Adrenal gland (tissue), 19 donors: ENCODE measurements at places on chromosomes 2 and 18. TPM values are rescaled to one million over a fixed set of nuclear protein-coding genes. Genes with fewer than 3 reads are reported as not detected.

HOXD8 gene
- total RNA-seq: 37.2 TPM

TUBA3E gene
- not detected for total RNA-seq

SULT1C4 gene
- 1.4 TPM for total RNA-seq

DNAJC27 gene
- 5.9 TPM for total RNA-seq

SMPD4 gene
- total RNA-seq: 85.4 TPM

GAREM2 gene
- 2.5 TPM for total RNA-seq

LGALSL gene
- total RNA-seq: 79.5 TPM

FEV gene
- not detected for total RNA-seq

TSPYL6 gene
- total RNA-seq: not detected

BCS1L gene
- total RNA-seq: 51.2 TPM

BCL2L11 gene
- 10.4 TPM for total RNA-seq

GRCh38 chr2:233447506-233448219 lies 93.4 kb downstream of the DGKD start:
- DNase-seq: no peak

DNA sequence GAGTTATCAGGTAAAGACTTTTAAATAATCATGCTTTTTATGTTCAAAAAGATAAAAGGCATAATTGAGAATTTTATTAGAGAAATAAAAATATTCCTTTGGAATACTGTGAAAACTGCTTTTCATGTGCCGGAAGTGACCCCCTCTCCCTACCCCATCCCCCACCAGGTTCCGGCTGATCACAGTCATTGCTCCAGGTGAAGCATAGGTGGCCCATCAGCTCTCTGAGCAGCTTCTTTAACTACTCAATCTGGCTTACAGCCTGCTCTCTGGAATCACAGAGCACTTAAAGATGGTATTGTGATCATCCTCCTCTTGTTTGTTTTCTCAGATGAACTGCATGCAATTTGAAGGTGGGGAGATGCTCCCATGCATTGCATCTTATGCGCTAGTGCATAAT lies 257.7 kb downstream of the EN1 start:
- DNase-seq: no peak

DNA sequence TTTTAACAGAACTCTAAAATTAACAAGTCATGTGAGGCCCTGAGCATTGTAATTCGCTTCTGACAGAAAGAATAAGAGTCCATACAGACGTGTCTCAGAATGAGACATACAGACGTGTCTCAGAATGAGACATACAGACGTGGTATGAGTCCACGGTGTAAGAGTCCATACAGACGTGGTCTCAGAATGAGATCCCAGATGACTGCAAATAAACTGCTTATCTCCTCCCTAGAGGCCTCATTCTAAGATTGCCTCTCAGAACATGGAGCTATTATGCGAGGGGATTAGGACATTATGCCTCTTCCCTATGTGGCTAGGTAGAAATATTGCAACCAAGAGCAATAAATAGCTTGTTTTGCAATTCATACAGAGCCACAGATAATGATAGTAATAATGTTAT lies 63.9 kb downstream of the NEB start:
- DNase-seq: no peak

GRCh38 chr2:57782587-57782986 lies 264.0 kb upstream of the VRK2 start:
- no peak for DNase-seq

DNA sequence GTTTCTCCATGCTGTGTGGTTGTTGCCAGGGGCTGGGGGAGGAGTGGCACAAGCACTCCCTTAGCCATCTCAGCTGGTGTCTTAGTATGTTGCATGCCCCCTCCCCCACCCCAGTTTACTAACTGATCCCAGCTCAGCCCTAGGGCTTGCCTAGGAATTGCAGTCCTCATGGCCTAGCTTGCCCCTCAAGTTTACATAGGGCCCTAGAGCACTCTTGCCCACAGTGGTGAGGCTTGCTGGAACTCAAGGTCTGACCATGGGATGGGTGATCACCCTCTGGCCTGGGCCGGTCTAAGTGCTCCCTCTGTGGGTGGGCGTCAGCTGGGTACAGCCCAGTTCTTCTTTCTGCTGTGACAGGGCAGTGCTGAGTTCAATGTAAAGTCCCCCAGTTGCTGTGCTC lies 156.1 kb upstream of the PIEZO2 start:
- DNase-seq: no peak

GRCh38 chr2:111171337-111171930 lies 50.7 kb downstream of the BCL2L11 start:
- no peak for DNase-seq

DNA sequence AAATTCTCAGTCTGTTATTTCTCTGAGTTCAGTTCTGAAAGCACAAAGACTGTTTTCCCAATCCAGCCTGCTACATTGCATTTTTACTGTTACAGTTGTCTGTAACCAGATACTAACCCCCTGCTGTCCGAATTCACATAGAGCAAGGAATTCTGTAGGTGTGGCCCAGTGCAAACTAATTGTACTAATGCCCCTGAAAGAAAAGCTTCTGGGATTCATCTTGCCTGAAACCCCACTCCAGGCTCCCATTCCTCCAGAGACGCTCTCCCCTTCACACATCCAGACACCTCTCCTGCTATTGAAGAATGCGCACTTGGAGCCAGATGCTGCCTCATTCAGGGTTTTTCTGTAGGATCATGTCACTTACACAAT lies 127.0 kb downstream of the TTC32 start:
- DNase-seq: no peak

DNA sequence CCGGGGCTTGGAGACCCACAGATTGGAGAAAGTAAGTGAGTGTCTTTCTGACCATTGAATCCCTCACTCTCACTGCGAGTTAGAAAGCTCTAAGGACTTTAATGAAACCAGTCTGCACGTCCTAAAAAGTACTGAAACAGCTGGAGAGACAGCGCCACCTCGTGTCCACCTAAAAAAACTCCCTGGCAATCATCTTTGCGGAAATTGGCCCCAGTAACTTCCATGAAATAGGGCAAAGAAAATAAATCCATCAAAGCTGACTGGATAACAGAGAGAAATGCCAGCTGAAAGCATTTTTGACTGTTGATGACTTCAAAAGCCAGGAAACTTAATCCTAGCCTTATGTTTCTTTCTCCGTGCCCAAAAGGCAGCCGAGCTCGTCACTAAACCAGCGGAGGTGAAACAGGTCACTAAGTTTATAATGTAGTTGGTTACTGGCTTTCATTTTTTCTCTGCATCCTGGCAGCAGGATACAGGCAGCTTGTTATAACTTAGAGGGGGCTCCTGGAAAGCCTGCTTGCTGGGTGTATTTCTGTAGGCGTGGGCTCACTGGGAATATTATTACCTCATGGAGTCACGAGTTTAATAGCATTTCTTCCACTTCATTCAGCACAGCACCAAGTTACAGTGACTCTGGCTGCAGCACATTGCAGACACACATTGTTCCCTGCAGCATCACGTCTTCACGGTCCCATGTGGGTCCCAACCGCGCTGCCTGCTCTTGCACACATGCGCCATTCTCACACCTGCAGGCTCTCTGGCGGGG lies 266.5 kb downstream of the HRH4 start:
- peak; percentile 61 for DNase-seq

DNA sequence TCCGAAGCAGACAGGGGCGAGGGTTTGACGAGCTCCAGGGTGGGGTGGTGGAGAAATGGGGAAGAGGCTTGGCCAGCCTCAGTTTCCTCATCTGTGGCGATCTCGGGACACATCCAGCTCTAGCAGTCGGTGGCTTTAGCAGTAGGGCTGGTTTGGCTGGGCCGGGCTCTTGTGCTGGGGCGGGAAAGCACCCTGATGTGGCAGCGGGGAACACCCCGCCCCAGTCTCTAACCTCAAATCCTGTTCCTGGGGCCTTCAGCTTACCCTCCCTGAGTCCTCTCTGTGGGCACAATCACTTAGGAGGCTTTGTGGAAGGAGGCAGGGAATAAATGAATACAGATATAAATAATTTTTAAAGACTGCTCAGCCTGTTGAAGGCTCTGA lies 26.5 kb upstream of the MCFD2 start:
- peak; percentile 48 for DNase-seq

DNA sequence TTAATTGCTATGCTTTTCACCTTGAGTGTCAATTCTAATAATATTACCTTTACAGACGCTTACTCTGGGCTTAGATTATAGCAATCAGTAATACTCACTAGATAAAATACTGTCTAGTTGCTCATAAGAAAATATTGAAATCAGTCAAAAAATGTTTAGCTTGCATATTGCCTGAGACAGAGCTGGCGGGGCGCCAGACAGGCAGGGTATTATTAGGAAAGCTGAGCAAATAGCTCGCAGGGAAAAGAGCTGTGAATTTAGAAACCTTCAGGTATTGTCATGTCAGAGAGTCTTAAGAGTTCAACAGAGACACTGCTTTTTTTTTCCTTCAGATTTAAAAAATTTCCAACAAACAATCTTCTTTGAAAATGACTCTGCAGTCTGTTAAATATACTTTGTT lies 118.4 kb downstream of the MEIS1 start:
- peak; percentile 68 for DNase-seq

GRCh38 chr18:34866310-34866709 lies 156.2 kb downstream of the DTNA start:
- DNase-seq: no peak

DNA sequence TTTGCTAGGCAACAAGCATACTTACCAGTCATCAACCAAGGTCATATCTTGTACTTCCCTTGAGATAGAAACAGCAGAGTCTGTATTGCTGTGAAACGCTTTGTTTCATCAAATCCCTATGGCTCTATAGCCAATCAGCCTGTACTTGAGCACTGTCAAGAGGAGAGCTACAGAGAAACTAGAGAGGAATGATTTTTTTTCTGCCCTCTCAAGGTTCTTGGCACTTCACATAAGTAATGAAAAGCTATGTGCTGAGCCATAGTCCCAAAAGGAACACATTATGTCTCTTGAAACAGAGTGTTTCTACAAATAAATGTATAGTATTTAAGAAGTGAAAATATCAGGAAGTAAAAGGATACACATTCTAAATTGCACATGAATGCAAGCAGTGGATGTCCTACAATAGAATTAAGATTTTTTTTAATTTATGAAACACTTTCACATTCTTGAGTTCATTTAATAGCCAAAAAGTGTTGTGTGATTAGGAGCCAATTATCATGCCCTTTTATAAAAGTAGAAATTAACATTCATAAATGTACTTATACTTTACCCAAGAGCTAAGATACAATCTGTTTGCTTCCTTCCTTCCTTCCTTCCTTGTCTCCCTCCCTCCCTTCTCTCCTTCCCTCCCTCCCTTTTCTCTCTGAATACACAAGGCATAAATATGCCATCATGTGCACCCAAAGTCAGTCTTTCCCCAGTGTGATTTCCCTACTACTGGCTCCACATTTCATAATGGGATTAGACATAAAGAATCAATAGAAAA lies 131.8 kb downstream of the CSRNP3 start:
- no peak for DNase-seq

GRCh38 chr2:159882130-159882745 lies 84.2 kb upstream of the CD302 start:
- DNase-seq: no peak

DNA sequence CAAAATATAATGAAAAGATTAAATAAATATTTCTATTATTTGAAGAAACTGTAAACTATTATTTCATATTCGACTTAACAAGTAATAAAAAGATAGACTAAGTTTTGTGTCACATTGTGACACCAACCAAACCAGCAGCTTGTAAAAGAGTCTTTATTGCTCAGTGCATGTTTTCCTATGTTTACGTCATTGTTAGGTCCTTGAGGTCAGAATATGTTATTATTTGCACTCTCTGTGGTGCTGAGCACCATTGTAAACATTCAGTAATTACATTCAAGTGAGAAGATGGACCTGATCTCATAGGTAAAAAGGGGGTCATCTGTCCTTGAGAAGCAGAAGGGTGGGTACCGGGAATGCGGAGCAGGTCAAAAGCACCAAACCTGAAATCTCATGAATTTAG lies 1999.1 kb upstream of the CELF4 start:
- DNase-seq: no peak

GRCh38 chr18:74902147-74902455 lies 304.4 kb downstream of the ZNF407 start:
- no peak for DNase-seq

- no peak for DNase-seq
Measured at GRCh38 chr2:82282111-82282882, 1977.7 kb upstream of the LRRTM1 start.

- DNase-seq: no peak
Measured at GRCh38 chr18:652131-652530, 5.3 kb upstream of the TYMS start.

GRCh38 chr2:237413777-237414661 lies at the start of gene COL6A3:
TSS of gene COL6A3 (minus strand) at chr2:237414164. CDS start at chr2:237396817, 17,347 bp downstream.
- peak; percentile 29 for DNase-seq

GRCh38 chr2:222256250-222256649 lies 42.5 kb downstream of the PAX3 start:
- no peak for DNase-seq

DNA sequence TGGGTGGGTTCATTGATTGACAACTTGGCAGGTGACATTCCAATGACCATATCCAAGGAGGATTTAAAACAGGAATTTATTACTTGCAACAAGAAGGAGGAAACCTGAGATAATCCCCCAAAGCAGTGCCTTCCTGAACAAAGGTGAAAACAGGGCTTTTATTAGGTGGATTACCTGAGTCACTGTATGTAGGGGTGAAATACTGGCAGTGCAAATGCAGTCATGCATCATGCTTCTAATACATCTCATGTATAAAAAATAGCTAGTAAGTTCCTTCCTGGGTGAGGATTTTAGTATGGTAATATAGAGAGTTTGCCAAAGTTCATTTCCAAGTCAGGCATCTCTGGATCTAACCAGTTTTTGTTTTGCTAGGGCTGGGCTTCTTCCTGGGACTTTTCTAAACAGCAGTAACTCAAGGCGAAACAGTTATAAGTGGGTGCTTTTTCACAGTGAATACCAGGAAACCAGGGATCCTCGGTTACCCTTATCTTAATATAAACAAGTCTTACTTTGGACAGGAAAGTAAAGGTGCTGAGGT lies 583.4 kb upstream of the LRRTM1 start:
- DNase-seq: no peak

DNA sequence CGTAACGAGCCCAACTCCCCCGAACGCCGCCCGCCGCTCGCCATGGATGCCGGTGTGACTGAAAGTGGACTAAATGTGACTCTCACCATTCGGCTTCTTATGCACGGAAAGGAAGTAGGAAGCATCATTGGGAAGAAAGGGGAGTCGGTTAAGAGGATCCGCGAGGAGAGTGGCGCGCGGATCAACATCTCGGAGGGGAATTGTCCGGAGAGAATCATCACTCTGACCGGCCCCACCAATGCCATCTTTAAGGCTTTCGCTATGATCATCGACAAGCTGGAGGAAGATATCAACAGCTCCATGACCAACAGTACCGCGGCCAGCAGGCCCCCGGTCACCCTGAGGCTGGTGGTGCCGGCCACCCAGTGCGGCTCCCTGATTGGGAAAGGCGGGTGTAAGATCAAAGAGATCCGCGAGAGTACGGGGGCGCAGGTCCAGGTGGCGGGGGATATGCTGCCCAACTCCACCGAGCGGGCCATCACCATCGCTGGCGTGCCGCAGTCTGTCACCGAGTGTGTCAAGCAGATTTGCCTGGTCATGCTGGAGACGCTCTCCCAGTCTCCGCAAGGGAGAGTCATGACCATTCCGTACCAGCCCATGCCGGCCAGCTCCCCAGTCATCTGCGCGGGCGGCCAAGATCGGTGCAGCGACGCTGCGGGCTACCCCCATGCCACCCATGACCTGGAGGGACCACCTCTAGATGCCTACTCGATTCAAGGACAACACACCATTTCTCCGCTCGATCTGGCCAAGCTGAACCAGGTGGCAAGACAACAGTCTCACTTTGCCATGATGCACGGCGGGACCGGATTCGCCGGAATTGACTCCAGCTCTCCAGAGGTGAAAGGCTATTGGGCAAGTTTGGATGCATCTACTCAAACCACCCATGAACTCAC lies 673 bp downstream of the PCBP1 start:
- peak; percentile 74 for DNase-seq

GRCh38 chr2:85750587-85751575 lies 2.9 kb upstream of the ATOH8 start:
- peak; percentile 86 for DNase-seq

- DNase-seq: no peak
Measured at GRCh38 chr2:211259831-211260476, 703.6 kb downstream of the CPS1 start.
